ENCODE measurements at places on chromosomes 2 and 18.
A peak's percentile ranks its signal among the peaks of the same experiment; 100 is the strongest.

GRCh38 chr2:109275120-109276012 lies 146.4 kb downstream of the SH3RF3 start:
- no peak for DNase-seq

- DNase-seq, result no peak
Observed at GRCh38 chr2:40166006-40166405, 285.9 kb downstream of the SLC8A1 start.

DNA sequence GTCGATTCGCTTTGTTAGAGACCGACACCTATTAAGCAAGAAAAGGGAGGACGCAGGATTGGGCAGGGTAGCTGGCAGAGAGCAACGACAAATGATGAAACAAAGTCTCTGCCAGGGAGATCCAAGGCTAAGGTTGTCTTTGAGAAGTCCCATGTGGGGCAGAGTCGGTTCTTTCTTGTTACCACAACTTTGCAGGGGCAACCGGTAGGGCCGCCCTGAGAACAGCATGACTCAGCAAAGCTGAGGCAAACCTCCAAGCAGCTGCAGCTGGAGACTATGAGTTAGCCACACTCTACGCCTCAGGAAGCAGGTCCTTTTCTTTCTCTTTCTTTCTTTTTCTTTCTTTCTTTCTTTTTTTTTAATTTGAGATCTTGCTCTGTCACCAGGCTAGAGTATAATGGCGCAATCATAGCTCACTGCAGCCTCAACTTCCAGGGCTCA lies 452.3 kb upstream of the ID2 start:
- peak; percentile 71 for DNase-seq

DNA sequence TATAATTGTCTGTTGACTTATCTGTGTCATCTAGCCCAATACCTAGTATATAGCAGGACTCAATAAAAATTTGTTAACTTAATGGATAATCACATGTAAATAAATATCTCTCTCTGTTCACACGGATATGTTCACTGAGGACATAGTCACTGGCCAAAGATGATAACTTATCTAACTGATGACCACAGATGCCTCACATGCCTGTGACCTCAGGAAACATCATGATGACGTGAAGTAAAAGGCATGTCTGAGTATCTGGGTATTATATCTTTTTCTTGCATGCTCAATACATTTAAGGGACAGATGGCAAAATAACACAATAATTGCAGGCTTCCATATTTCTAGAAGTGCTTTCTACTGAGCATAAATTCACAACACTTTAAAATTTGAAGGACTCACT lies 41.4 kb upstream of the PARD3B start:
- peak; percentile 27 for DNase-seq

- DNase-seq, result peak; percentile 96
Observed at GRCh38 chr2:200765139-200765951, 46.4 kb upstream of the BZW1 start.

Measured in A172 (cell line).